ENCODE measurements at places on chromosomes 1 and 21.

- DNase-seq: no peak
These were observed 411.6 kb upstream of the ZRANB2 start for GRCh38 chr1:71492298-71493041.

DNA sequence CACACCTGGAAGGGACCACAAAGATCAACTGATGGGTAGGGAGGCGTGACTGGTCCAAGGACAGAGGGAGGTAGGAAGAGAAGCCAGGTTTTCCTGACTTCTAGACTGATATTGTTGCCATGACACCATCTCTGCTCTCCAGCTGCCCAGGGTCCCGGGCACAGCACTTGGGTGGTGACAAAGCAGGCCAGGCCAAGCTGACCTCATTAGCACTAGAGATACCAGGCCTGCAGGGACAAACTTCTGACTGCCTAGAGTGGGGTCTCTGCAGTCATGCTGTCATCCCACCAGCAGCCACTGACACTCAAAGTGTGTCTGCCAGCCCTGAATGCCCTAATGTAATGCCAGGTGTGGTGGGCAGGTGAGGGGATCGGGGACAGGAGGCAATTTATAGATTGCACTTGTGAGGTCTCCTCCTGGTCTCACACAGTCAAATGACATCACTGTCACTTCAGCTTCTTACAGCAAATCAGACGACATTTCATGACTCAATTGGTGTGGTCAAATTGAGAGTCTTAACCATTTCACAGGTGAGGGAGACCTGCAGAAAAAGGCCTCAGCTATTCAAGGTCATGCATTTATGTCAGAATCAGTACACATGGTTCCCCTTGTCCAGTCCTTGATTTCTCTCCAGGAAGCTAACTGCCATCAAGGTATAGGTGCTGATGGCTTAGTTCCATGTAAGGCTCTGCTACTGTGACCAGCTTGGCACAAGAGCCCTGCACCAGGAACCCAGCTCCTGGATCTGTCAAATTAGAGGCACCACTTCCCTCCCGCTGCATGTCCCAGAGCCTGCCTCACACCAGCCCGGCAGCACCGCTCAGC is 2.7 kb downstream of the SLC9A1 start:
- no peak for DNase-seq

DNA sequence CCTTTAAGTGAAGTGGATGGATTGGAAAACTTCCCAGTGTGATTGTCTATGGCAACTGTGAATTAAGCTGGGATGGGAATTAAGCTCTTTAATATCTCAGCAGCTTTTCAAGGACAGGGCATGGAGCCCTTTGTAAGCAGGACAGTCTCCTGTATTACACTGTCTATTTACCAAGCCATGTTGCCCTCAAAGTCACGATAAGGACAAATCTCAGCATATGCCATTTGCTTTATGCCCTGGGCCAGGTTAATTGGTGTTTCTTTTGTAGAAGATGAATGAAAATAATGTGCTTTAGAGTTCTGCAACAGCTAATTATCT is 17.6 kb downstream of the UTP25 start:
- DNase-seq: no peak

DNA sequence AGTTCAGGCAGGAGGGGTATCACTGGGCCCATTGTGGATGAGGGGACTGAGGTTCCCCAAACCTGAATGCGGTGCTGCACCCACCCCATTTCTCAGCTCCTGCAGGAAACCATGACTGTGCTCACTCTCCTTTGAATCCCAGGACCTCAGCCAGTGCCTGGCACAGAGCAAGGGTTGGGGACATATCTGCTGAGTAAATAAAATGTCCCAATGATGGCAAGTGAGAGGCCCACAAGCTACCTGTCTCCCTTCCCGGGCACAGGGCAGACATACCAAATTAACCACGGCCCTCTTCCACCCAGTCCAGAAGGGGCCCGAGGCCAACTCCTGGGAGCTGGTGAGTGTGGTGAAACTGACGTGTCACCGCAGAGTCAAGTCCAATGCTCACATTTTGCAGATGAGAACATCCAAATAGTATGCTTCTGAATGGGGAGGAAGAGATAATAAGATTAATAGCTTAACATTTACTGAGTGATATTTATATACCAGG is 97.6 kb downstream of the EPHB2 start:
- DNase-seq: no peak

DNA sequence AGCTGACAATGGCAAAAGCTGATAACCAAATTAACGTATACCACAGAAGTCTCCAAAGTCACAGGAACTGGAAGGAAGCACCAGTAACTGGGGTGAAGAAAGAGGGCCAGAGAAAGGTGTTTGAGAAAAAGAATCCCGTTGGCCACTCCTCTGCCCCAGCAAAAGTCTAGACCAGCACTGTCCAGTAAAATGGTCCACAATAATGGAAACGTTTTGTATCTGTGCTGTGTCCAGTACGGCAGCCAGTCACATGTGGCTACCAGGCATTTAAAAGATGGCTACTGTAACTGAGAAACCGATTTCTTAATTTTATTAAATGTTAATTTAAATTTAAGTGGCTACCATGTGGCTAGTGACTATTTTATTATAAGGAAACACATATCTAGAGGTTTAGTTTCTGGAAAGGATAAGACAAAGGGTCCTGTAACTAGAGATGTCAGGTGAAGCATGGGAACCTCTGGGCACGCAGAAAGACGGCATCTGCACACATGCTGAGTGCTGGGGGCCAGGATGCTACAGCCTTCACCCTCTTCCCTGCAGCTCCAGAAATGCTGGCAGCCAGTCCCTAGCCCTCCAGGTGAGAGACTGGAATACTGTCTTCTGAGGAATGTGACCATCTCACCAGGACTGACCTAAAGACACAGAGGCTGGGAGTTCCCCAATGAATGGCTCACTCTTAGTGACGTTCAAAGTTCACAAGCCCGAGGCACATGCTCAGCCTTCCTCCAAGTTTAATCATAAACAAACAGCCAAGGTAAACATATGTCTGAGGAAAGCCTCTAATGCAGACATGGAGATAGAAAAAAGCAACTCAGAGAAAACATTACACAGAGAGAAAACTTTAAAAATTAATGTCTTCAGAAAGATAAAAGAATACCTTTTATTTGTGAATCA is 50.7 kb downstream of the JAK1 start:
- no peak for DNase-seq

DNA sequence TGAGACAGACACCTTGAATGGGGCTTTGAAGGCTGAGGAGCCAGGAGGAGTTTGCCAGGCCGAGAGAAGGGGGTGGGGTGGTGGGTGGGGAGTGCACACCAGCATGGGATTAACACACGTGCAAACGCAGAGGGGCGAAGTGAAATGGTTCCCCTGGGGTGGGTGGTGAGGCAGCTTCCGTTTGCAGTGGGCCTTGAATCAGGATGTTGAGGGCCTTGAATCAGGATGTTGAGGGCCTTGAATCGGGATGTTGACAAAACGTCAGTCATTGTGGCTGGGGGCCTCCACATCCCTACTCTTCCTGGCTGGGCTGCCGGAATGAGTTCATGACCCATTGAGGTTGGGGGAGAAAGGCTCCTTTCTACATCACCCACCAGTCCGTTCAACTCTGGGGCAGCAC is 16.6 kb downstream of the LDLRAP1 start:
- no peak for DNase-seq

DNA sequence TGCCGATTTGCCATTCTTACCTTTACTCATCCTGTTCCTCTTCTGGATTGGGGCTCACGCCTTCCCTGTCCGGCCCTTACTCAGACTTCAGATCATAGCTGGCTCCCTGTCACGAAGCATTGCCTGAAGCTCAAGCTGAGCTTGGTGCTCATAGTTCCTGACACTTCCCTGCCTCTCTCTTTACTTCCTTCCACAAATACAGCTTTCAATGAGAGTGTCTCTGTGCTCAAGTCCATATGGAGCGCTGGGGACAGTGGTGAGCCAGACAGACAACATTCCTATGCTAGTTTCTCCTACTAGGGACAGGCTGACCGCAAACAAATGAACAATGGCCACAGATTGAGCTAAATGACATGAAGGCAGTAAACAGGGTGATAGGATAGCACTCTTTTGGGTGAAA is 38.1 kb downstream of the HHAT start:
- DNase-seq: no peak

- DNase-seq: no peak
These were observed 73.1 kb upstream of the TMEM51 start for GRCh38 chr1:15080328-15081007.

DNA sequence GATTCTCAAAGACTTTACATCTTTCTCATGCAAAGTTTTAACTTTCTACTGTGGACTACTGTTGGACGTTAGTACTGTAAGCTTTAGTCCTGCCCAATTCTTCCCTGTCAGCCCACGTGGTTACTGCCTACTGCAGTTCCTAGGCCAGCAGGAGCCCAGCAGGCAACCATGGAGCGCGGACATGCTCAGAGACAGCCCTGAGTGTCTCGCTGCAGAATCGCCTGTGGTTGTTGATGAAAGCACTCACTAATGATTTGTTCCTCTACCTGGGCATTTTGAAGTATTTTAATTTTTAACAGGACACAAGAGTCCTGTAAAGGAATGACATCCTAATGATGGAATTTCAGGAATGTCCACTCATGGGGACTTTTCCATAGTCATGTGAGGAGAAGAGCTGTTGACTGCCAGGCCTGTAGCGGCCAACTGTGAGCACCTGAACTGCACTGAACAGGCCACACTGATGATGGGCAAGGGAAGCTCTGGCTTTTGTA is 44.1 kb downstream of the PGBD5 start:
- DNase-seq: no peak

DNA sequence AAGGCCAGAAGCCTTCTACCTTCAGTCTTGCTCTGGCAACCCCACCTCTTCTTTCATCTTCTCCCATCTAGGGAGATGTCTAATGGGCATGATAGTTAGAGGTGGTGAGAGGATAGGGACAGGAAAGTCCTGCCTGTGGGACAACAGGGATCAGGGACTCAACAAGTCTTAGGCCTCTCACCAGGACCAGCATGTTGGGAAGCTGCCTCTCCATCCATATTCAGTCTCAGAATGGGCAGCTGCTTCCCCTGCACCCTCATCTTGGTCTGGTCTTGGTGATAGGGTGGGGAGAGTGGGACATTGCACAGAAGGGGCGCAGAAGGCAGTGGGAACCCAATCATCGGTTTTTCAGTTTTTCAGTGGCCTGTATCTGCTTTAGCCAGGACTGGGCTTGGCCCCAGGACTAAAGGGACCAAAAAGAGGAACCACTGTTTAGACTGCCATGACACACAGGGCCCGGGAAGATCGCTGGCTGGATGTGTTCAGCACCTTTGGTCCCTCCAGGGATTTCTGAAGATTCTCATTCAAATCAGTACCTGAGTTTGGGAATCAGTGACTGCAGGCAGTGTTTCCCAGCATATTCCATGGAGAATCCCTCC is 12.7 kb downstream of the RHEX start:
- no peak for DNase-seq

DNA sequence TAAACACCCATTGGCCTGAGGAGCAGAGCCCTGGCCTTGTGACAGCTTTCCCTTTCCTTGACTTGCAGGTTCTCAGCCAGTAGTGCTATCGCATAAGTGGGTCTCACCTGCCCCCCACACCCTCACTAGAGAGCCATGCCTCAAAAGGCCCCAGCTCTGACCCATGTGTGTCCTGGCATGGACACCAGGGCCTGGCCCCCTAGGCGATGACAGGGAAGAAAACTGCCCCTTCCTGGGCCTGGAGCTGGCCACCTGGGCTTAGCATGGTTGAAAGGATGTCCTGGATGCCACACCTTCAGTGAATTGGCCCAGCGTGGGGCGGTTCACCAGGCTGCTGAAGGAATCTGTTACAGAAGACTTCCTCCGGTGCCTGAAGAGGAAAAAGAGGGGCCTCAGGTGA is 18.5 kb downstream of the TTC39A start:
- no peak for DNase-seq

DNA sequence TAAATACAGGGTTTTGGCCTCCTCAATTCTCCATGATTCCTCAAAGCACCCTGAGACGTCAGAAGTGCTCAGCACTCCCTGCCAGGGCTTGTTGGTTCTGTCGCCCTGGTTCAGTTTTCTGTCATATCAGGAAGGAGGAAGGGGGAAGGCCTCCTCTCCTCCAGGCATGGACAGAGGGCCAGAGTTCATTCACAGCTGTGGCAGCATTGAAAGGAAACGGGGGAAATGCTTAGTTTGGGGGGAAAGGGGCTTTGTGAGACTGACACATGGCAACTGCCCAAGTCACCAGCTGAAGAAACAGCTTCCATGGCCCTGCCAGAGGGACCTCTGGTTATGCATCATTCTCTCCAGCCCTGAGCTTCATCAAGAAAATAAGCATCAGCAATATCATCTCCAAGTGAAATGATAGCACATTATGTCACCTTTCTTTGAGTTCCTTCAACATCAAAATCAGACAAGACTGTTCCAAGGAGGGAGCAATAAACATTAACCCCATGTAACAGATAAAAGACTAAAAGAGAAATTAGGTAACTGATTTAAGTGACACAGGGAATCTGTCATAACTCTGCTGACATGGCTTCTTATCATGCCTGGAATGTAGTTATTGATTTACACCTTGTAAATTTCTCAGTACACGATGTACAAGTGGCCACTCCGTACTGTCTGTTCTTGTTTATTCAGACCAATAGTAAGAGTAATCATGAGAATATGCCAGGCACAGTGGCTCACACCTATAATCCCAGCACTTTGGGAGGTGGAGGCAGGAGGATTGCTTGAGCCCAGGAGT is 103.2 kb upstream of the SLC25A33 start:
- DNase-seq: no peak

GRCh38 chr1:225818229-225818628 is 8.3 kb downstream of the EPHX1 start:
- DNase-seq: no peak

- no peak for DNase-seq
These were observed 121.0 kb downstream of the ATP5PO start for GRCh38 chr21:33794596-33794995.

GRCh38 chr21:27769763-27770162 is 802.9 kb upstream of the ADAMTS5 start:
- no peak for DNase-seq

DNA sequence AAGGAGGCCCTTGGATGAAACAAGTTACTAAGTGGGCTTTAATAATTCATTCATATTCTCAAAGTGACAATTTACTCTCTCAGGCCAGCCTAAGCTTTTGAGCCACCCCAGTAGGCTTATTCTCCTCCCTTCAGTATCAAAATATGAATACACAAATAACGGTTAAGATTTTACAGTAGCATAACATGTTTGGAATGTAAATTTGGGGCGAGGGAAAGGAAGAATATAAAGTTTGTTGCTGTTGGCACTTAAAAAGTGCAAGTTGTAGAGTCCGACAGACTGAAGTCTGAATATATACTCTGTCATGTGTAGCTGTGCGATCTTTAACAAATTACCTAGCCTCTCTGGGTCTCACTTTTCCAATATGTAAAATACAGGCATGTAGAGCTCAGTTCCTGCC is 22.6 kb upstream of the MYSM1 start:
- DNase-seq: no peak
